ENCODE measurements at places on chromosomes 2 and 18.

GRCh38 chr2:223740679-223741078 lies 96.7 kb downstream of the AP1S3 start:
- DNase-seq, result no peak

GRCh38 chr2:74532222-74532621 lies 2.5 kb downstream of the HTRA2 start:
- no peak for DNase-seq

DNA sequence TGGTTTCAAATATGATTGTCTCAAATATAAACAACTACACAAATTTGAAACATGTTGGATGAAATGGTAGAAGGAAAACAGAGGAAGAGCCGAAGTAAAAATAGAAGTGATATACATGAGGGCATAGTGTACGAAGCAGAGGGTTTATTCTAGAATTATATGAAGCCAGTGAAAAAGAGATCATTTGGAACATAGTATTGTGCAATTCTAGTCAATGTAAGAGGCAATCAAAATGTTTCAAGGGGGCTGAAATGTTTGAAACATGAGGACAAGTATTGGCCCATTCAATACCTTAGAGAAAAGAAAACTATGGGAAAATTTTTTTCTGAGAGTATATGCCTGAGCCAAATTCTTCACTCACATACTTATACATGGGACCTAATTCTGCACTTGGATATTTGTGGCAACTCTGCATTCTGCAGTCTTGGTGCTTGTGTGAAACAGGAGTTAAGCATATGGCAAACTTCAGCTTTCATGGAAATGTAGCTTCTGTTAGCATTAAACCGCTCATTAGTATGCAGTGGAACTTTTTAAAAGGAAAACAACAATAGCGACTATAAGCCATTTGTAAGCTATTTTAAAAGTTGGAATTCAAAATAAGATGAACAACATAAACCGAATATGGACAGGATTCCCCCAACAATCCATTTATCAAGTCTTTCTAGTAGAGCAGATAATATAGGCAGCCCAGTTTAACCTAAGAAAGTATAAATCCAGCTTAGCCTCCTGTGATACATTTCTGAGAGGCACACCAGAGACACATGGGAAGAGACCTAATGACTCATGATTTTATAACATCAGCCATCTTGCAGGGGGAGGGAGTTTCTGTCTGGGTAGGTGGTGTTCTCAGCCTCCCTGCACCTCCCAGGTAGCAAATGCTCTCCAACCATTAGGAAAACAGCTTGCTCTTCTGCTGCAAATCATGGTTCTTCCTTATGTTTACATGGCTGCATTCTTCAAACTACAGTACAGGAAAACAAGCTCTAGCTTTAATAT lies 197.8 kb downstream of the PAX3 start:
- DNase-seq, result no peak

- no peak for DNase-seq
Observed at GRCh38 chr2:172704072-172704936, 31.3 kb upstream of the RAPGEF4 start.

DNA sequence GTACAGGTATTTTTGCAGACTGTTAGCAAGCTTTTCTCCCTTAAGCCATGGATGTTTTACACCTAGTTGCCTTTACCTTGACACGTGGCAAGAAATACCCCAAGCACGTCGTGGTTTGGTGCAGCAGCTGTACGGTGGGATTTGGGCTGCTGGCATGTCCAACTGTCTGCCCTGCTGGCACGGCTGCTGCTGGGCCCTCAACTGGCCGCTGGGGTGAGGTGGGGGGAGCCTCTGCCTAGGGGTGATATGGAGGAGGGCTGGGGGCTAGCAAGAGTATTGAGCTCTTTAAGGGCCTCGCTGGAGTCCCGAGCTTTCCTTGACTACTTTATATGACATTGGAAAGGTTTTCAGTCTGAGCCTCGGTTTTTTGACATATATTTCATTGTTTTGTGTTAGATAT lies 41.6 kb downstream of the LPIN1 start:
- DNase-seq, result no peak
